ENCODE measurements at places on chromosomes 2 and 18.

DNA sequence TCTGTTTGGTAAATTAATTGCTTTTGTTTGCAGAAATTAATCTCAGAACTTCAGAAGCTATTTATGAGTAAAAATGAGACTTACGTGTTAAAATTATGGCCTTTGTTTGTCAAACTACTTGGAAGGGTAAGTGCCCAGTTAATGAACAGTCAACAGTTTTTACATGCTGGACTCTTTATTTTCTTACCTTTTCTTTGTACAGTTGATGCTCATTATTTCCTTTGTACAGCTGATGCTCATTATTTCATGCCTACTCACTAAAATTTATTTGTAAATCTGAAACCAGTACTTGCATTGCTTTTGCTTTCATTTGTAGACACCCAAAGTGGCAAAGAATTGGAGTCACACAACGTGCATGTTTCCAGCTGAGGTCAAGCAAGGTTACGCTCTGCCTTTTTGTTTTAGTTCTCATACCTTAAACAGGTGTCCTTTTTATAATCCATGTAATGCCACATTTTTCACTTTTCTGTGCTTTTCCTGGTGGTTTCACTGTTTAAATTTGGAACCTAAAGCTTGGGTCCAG, 13.3 kb downstream of the RIF1 start:
- DNase-seq: no peak

DNA sequence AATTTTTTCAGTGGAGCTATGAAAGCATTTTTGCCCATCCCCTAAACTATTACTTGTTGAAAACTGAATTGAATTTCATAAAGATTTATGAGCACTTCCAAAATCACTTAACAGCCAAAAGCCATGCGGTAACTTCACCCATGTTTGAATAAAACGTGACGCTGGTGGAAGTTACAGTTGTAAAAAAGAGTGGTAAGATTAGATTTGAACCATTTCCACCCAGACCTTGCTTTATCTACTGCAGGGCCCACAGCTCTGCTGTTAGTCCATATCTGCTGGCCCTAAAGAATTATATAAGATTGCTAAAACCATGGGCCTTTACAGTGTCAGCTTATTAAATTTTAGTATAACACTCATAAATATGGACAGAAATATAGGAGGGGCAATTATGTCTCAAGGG, 15.5 kb upstream of the ITGA4 start:
- DNase-seq: no peak

GRCh38 chr2:226411727-226412360, 387.8 kb downstream of the IRS1 start:
- no peak for DNase-seq

- no peak for DNase-seq
Measured at GRCh38 chr2:68487773-68488355, 20.5 kb downstream of the APLF start.

- DNase-seq: no peak
Measured at GRCh38 chr2:24272161-24272802, 88.1 kb downstream of the ITSN2 start.

- no peak for DNase-seq
Measured at GRCh38 chr2:85873679-85874078, 15.1 kb downstream of the ST3GAL5 start.

- DNase-seq: no peak
Measured at GRCh38 chr2:188024811-188025210, 266.9 kb upstream of the GULP1 start.

DNA sequence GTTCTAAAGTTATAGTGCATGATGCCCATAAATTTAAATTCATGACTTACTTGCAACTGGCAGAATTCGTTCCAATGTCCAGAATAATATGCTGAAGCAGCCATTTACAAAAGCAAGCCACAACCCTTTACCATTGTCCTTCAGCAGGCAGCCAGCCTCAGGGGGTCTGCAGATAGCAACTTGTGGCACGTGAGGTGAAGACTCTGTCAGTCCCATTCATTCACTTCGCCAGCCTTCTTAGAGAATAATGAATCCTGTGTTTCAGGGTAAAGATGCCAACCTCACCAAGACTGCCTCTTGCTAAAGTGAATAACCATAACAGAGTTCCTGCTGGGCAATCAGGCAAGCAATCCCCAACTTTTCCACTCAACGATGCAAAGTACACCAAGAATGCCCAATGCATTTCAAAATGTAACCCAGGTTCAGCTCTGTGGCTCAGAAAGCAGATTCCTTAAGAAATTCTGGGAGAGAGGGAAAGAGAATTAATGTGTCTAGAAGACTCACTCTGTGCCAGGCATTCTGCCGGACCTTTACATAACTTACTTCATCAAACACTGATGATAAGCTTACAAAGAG, 315.4 kb downstream of the NCKAP5 start:
- DNase-seq: no peak

DNA sequence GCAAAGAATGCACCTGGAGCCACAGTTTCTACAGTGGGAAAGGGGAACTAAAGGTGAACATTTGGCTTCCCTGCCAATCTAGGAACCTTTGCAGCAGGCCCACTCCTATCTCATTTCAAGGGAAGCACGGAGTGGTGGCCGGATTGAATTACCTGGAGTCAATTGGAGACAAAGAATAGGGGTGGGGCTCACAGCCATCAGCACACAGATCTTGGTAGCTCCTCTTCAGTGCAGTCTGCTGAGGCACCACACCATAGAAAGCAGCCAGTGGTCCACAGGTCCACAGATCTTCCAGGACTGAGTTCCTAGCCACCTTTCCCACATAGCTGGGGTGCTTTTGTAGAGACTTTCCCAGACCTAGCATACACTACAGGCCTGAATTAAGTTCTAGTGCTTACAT, 43.5 kb upstream of the NXPH2 start:
- no peak for DNase-seq

DNA sequence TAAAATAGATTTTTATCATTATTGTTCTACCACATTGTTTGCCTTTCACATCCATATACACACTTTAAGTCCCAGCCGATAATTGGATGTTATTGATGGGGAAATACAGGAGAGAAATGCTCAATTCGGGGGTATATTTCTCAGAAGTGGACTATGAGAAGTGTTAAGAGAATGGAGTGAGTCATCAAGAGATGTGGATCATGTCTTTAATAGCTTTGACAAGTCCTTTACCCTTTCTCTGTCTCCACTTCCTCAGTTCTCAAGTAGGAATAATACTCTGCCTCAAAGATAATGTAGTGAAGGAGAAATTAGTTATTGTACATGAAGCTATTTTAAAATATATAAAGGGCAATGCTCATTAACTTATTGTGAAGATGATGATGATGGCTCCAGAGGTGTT, 1017.6 kb upstream of the PIK3C3 start:
- no peak for DNase-seq

DNA sequence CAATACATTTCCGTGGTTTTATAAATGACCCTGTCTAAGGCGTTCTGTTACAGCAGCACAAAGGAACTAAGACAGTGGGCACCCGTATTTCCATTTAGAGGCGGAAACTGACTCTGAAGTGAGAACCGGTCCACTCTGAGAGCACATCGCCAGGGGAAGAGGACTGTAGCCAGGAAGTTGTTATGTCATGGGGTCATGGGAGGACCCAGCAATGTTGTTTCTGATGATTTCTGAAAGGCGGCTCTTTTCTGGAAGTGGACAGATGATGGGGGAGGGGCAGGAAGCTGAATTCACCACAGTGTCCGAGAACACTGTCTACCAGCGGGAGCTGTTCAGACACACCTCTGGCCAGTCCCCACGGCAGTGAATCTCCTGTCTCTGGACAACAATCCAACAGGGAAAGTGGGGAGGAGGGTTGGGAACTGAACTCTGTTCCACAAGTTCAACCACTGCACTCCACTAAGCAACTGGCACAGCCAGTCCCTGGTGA, 2.1 kb upstream of the LRRFIP1 start:
- no peak for DNase-seq

- no peak for DNase-seq
Measured at GRCh38 chr2:84963692-84964405, 7.1 kb upstream of the KCMF1 start.

Measured in stimulated activated CD8-positive, alpha-beta memory T cell treated with anti-CD3 and anti-CD28 coated beads, Interleukin-7, amount 100 ng/mL, for 1 hour (primary cell).